ENCODE measurements at places on chromosomes 5 and 9.

DNA sequence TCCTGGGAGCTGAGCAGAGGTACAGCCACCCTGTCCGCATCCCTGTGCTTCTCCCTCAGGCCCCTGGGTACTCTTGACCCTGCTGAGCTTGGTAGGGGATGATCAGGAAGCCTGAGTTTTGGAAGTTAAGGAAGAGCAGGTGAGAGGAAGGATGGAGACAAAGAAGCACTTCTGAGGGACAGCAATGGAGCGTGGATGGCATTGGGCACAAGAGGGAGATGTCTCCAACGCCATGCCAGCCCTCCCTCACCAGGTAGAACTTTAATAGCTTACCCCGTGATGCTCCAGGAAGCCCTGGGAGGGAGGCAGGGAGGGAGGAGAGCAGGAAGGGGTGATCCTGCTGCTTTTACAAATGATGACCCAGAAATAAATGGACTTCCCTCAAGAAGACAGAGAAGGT lies 29.9 kb upstream of the SMU1 start:
- no peak for DNase-seq

GRCh38 chr5:37567566-37567965 lies 188.4 kb downstream of the WDR70 start:
- no peak for DNase-seq

DNA sequence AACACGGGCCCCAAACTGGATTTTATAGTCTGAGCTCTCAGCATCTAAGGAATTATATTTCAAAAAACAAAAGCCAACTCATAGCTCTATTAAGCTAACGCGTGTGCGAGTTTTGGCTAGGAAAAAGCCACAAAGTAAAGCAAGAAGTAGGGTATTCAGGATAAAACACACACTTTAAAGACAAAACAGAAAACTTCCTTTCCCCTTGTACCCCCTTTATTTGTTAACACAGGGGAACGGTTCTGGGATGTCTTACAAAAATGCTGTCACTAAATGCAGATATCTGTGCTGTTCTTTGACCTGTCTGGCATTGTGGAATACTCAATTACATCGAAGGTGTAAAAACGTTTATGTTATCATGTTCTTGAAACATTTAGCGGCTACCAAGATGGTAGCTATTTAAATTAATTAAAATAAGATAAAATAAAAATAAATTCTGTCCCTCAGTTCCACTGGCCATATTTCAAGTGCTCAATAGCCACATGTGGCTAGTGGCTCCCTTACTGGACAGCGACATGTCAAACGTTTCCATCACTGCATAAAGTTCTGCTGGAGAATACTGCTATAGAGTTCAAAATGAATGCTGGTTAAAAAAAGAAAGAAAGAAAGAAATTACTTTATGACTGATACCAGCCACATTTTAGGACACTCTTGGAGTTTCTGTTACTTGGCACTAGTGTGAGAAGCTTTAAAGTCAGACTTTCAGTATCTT lies 7.2 kb upstream of the MEF2C start:
- DNase-seq: no peak

GRCh38 chr5:122093415-122094180 lies 15.5 kb upstream of the LOX start:
- DNase-seq: no peak

DNA sequence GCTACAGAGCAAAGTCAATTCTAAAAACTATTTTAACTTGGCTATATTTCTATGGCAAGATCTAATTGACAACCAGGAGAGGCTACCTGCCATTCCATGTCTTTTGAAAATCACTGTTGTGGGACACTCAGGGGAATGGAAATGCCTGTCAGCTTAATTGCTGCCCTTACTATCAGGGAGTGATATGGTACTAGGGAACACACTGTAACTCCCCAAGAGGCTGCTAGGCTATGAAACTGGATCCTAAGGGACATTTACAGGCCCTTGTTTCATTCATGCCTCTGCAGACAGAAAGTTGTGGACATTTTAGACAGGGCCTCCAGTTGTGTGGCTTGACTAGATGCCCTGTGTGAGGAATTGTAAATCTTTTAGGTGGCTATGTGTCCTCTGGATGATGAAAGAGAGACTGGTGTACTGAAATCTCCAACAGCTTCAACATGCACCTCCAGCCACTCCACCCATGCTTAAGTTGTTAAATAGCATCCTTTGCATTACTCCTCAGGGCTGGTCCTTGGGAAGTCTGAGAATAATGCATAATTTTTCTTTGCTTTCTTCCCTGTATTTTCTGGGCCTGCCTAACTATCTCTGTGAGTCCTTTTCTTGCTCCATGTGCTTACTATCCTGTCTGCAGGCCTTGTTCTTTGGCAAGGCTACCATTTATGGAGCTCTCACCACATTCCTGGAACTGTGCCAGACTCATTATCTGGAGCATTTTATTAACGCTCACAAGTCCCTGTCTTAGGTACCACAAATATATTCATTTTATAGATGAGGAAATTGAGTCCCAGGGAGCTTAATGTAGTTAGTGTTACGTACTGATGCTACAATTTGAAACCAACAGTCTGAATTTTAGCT lies 3.2 kb downstream of the MROH2B start:
- DNase-seq: no peak

GRCh38 chr5:8924054-8924793 lies 621.7 kb downstream of the SEMA5A start:
- DNase-seq: no peak

DNA sequence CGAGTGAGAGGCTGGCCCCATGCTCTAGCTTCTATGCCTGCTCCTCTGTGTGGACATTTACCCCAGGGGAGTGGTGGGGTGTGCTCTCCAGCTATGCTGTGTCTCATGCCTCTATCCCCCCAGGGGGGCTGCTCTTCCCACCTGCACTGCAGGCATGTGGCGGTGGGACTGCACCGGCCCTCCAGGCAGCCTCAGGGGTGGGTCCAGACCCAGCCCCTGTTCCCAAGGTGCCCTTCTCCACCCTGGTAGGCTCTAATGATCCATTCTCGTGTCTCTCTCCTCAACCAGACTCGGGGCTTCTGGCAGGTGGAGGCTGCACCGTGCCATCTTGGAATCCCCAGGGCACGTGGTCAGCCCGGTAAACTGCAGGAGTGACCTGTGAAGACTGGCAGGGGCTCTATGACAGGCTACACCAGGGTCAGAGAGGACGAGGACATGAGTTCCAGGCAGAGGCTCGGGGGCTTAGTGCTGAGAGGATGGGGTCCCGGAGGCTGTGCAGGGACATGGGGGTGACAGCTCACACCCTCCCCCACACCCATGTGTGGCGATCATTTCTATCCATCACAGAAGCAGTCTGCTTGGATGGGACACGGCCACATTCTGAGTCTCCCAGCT lies 22.7 kb upstream of the COL5A1 start:
- DNase-seq: no peak

DNA sequence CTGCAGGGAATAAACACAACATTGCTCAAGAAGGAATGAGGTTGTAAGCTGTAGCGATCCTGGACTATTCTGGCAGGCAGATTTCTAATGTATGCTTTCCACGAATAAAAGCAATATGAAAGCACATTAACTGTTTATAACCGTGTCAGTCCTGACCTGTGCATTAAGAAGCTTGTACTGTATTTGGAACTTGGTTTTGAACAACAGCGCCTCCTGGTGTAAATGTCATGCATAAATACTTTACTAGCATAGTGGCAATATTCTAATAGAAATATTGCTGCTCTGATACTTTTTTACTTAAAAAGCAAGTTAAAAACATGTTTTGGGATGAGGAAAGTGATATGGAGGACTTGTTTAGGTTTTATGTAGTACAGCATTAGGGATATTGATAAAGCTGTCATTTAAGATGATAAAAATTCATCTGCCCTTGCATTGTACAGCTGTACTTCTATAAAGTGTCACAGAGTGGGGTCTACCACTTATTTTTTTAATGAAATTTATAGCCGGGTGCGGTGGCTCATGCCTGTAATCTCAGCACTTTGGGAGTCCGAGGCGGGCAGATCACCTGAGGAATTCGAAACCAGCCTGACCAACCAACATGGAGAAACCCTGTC lies 70.7 kb upstream of the GNE start:
- DNase-seq: peak; percentile 60

DNA sequence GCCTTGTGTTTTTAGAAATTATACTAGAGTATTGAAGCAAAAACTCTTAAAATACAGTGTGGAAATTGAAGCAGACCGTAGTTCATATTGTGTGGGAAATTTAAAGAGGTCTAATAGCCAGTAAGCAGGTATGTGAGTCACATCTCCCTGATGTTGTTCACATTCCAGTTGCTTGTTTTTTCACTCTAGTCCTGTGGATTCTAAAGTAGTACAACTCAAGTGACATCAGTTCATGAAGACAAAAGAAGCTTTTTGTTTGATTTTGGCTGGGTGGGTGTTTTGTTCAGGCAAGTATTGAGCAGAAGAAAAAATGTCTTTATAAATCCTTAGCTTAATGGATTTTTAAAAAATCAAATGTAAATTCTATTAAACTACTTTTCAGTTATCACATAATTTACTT lies 216.2 kb downstream of the MAN2A1 start:
- no peak for DNase-seq

- no peak for DNase-seq
Observed at GRCh38 chr5:177412603-177413233, 3.4 kb upstream of the F12 start.

- DNase-seq: no peak
Observed at GRCh38 chr9:7363777-7364477, 435.7 kb downstream of the DMAC1 start.

GRCh38 chr5:17317473-17317872 lies 100.0 kb downstream of the BASP1 start:
- DNase-seq: no peak

GRCh38 chr5:6510973-6511372 lies 62.3 kb downstream of the UBE2QL1 start:
- no peak for DNase-seq

GRCh38 chr9:95512709-95513095 lies 4.1 kb downstream of the PTCH1 start:
- no peak for DNase-seq

DNA sequence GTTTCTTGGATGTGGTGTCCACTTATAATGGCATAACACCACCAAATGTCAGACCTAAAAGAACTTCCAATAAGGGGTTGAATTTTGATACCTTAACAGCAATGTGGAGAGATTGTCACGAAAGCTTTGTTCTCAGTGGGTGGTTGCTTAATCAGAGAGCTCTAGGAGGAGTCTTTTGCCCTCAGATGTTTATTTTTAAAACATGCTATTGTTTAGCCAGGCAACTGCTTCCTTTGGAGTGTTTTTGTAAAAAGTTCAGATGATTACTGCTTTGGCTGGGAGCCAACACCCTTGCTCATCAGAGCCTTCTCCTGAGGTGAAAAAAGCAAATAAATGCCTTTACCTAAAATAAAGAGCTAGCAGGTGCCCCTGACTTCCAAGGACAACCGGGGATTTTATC lies 65.0 kb downstream of the SLC1A1 start:
- no peak for DNase-seq

GRCh38 chr9:131669269-131670157 lies 70.4 kb downstream of the RAPGEF1 start:
- no peak for DNase-seq

DNA sequence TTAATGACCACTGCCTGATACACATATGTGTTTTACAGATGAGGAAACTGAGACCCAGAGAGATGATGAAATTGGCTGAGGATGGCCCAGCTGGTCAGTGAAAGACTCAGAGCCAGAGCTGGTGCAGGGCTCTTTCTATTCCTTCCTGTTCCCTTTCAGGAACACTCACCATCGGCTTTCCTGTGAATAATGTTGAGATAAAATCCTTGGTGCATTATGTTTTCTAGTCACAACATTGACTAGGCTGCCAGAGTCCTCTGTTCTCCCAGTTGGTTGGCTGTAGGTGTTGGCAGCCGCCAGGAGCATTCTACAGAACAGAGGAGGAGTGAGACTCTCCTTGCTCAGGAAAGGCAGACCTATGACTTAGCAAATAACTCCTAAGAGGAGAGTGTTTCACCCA lies 14.8 kb downstream of the TGFBI start:
- no peak for DNase-seq

DNA sequence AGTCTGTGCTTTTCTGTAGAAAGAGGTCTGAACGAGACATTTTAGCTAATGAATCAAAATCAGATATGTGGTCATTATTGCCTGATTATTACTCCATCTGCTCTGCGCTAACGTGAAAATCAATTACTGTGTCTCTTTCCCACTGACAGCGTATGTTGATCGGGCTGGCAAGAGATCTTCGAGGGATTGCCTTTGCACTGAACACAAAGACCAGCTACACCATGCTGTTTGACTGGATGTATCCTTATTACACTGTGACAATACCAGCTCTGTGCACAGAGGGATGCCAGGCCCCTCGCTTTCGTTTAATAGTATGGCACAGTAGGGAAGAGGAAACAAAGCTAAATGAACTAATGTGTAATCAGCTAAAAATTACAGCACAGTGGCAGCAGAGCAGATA lies 103.7 kb upstream of the TLX3 start:
- no peak for DNase-seq

GRCh38 chr9:32378496-32378895 lies 5.9 kb upstream of the ACO1 start:
- DNase-seq: peak; percentile 50

DNA sequence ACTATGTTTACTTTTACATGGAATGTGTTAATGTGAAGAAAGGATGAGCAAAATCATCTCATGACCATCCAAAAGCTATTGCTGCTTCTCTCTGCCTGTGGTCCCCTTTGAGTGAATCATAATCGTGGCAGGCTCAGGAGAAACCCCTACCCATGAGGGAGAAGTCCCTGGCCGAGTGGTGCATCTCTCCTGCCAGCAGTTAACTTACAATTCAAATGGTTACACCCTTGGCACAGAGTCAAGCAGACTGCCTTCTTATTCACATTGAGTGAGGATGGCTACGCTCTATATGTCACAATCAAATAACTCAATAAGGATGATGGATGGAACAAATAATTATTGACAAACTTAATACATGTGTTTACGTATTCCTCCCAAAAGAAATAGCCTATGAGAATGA lies 179.1 kb downstream of the FGF1 start:
- DNase-seq: no peak

- DNase-seq: no peak
Observed at GRCh38 chr5:112338681-112339337, 80.3 kb downstream of the EPB41L4A start.

DNA sequence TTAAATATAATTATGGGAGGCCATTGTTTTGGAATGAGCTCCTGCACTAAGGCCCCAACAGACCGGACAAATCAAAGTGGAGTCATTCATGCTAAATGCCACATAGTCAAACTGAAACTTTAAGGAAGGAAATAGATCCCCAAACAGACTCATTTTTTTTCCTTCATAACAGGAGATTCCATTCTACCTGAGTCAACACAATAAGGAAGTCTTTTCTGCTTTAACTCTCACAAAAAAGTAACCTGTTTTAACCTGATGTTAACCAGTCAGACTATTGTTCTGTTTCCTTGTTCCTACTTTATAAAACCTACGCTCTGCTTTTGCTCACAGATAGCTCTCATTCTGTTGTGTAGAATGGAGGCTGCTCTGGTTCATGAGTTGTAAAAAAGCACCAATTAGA lies 234.9 kb downstream of the YTHDC2 start:
- DNase-seq: no peak

Measured in endothelial cell (in vitro differentiated cells).